ENCODE measurements at places on chromosomes 5 and 9.

- no peak for DNase-seq
These were observed 59.8 kb downstream of the KIAA1958 start for GRCh38 chr9:112546149-112547012.

GRCh38 chr5:134003817-134004625 lies 754 bp downstream of the VDAC1 start:
- DNase-seq: peak; percentile 21

- no peak for DNase-seq
These were observed 288.0 kb downstream of the IZUMO3 start for GRCh38 chr9:24257726-24258125.

DNA sequence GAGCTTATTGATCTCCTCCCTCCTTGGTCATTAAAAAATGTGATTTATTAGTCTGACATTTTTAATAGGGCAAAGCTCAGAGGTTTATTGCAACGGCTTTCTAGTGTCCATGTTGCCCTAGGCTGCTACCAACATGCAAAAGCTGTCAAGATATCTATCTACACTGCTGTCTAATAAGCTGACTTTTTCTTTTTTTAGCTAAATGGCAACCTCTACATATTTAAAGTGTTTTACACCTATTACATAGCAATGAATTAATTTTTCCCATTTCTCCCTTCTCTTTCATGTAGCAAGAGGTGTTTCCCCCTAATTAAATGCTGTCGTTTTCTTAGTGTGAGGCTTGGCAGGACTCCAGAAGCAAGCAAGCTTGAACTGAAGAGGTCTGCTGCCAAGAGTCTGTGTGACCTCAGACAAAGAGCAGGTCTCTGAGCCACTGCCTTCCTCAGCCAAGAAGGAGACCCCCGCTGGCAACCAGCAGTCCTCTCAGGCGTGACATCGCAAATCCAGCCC lies 79.4 kb downstream of the GAS1 start:
- DNase-seq: no peak

GRCh38 chr5:146076028-146076427 lies 29.3 kb downstream of the PLAC8L1 start:
- no peak for DNase-seq

DNA sequence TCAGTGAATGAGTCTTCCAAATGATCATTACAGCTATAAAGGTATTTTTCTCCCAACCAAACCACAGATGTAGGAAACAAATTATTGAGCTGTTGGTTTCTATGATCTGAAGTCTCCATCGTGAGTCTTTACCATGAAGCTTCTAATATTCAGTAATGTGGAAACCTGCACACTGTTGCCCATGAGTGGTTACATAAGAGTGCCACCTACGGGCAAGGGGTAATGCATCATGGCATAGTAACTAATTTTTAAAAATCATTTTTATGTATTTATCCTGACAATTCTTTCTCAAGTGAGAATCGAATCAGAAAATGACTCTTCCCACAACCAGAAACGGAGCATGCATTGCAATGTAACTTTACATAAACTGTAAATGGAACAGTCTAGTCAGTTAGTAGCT lies 282.5 kb upstream of the SMARCA2 start:
- DNase-seq: no peak

Data from T-cell (primary cell).